Stimulated activated CD4-positive, alpha-beta T cell treated with anti-CD3 and anti-CD28 coated beads, Interleukin-2, amount 100 ng/mL, for 24 hours (primary cell): ENCODE measurements at places on chromosomes 7 and 10.

DNA sequence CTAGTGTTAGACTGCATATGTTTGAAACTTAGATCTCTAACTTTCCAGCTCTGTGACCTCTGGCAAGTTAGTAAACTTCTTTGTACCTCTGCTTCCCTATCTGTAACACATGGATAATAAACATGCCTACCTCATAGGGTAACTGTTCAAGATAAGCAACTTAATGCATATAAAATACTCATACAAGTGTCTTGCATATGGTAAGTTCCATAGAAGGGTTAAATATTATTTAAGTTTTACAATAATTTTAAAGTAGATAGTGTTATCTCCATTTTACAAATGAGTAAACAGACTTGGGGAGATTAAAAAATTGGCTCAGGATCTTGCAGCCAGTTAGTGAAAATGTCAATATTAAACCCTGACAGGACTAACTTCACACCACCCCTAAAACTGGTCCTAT is 30.1 kb upstream of the CD36 start:
- no peak for DNase-seq

GRCh38 chr7:102451371-102452054 is 13.2 kb downstream of the ALKBH4 start:
- no peak for DNase-seq

- DNase-seq: no peak
Measured at GRCh38 chr10:88032566-88032965, 169.1 kb downstream of the PTEN start.

DNA sequence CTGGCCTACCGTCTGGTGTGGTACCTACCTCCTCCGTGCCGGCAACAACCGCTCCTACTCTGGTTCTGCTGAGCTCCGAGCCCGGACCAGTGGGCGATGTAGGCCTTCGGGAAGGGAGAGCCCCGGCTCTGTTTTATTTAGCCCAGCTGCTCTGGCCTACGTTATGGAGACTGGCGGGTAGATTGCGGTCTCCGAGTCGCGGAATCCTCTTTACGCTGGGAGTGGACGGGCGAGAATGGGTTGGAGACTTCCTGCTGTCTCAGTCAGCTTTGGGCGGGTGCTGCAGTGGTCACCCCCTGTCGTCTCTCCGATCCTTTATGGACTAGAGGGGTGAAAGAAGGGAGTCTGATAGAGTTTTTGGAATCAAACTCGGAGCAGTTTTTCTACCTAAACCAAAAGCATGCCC is 406 bp downstream of the CBLL1 start:
- DNase-seq: no peak

GRCh38 chr10:12811826-12812225 is 189.7 kb downstream of the CCDC3 start:
- no peak for DNase-seq

- no peak for DNase-seq
Measured at GRCh38 chr7:156238366-156239133, 402.0 kb upstream of the RNF32 start.
